ENCODE measurements at places on chromosomes 4 and X. TPM values are rescaled to one million over a fixed set of nuclear protein-coding genes. Genes with fewer than 3 reads are reported as not detected.
A peak's percentile ranks its signal among the peaks of the same experiment; 100 is the strongest.

The FREM3 gene
- 0.39 TPM for total RNA-seq

- no peak for DNase-seq
Measured at GRCh38 chr4:146456681-146457080, 65.1 kb downstream of the SLC10A7 start.

The TBX22 gene
- 0.18 TPM for total RNA-seq

DNA sequence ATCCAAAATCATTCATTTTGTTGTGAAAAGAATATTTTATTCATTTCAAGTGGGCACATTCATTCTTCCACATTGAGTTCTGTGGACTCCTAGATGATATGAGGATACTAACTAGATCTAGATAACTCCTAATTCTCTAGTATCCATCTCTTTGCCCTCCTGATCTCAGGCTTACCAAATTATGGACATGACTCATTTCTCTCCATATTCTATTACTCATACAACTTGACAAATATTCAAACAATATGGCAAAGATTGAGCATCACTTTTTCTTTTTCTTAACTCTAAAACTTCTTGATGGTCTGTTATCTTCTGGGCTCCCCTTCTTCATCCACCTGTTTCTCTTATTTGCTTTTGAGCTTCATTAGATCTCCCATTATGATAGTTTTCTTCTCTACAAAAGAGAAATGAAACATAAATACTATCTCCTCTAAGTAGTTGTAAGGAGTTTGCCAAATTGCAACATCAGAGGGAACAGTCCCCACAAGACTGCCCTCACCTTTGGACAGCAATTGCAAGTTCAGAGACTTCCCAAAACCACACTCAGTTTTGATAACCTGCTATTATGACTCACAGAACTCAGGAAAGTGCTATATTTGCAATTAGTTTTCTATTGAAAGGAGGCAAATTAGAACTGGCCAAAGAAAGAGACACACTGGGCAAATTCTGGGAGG is 422.9 kb downstream of the SPRY1 start:
- DNase-seq, result no peak

The CITED1 gene
- not detected for total RNA-seq

DNA sequence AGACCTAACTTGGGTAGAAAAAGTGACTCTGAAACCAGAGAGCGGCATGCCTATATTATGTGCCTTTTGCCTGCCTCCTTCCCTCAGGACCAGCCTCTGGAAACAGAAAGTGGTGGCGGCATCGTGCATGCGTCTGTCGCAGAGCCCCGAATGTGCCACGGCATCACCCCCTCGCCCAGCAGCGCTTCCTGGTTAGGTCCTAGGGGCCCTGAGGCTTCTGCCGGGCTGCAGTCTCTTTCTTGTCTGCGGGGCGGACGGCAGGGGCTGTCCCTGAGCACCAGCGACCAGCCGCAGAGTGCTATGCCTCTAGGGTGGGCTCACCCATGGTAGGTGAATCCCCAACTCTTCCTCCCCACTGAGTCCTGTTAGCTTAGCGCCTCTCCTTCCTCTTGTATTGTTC is 68.7 kb downstream of the VSIG4 start:
- DNase-seq, result no peak

- DNase-seq, result no peak
Measured at GRCh38 chr4:107806196-107806595, 18.5 kb upstream of the SGMS2 start.

DNA sequence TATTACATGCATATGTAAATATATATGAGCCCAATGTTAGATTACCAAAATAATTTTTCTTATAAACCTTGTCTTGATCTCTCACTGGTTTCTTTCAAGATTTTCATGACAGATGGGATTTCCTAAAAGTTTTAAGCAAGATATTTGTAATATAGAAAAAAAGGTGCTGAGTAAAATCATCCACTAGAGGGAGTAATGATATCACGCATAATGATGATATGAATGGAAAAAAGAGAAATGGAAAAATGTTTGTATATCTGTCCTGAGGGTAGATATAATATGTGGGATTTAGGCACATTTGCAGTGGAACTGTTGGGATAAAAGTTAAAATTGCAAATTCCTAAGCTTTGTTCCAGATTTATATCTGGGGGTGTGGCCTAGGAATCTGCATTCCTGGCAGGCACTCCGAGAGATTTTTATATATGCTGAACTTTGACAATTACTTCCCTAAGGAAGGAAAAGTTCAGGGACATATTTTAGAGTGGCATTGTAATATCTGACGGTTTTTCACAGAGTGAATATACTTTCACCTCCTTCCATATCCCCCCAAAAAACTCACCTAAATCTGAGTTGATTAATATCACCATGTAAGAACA is 60.5 kb downstream of the TMA16 start:
- no peak for DNase-seq

The TAF7L gene
- total RNA-seq, result 0.18 TPM

DNA sequence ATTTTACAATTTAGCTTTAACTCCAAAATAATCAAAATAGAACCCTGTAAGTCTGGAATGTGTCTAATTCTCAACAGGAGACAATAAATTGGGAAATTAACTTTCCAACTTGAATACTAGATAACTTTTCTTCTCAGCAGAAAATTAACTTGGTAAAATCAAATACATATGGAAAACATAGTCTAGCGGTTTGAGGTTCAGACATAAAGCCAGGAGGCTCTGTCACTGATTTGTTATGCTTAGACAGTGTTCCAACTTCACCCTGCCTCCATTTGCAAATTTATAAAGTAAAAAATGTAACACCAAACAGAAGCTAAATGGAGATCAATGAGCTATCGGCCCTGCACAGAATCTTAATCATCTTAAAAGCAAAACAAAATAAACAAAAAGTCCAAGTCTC is 46.3 kb downstream of the TBCK start:
- DNase-seq, result no peak

DNA sequence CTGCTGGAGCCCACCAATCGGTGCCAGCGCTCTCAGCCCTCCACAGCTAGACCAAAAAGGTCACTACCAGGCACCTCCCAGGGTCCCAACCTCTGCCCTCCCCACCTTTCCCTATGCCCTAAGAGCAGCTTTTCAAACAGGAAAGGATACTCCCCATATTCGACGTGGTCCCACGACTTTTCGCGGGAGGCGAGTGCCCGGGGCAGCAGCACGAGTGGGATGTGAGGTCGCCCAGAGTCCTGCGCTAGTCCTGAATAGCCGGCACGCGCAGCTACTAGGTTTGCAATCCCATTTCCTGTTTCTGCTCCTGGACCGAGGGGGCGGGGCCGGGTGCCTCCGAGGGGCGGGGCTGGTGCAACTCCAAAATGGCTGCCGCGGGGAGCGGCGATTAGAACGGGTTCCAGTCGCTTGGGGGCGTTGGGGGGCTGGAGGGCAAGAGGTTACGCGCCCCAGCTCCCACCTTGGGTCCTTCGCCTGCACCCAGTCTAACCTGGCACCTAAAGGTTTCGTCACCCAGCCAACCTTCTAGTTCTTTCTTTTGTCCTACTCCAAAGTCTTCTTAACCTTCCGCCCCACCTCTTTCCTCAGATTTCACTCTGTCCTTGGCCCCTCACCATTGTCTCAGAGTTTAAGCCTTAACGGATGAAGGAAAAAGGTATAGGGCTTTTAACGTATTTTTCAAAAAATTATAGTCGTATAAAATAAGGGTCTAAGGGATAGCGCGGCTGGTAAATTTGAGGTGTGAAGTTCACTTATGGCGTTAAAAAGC is 85.0 kb upstream of the TENT5D start:
- peak; percentile 67 for DNase-seq

DNA sequence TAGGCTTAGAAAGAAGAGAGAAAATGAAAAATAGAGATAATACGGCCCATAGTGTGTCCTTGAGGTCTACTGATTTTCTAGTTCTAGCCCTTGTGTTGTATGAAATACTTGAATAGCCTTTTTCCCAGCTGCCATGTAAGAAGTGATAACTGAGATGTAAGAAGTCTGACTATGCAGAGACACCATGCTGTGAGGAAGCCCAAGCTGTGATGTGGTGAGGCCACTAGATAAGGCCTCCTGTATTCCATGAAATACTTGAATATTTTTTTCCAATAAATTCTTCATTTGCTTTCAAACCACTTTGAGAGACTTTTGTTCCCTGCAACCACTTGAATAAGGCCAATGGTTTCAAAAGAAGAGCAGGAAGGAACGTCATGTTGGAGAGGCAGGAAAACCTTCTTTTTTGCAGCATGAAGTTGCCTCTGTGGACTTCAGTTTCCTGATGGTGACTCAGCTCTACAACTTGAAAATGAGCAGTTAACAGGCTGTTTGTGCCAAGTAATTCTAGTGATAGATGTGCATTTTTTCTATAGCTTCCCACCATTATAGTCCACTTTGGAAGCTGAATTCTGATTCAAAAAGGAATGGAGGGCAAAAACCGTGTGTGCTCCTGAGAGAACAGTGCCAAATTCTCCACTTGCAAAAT is 25.5 kb upstream of the FAM9C start:
- no peak for DNase-seq

The ETDA gene
- not detected for total RNA-seq

GRCh38 chrX:105564501-105564900 is 257.8 kb upstream of the NRK start:
- DNase-seq, result no peak

DNA sequence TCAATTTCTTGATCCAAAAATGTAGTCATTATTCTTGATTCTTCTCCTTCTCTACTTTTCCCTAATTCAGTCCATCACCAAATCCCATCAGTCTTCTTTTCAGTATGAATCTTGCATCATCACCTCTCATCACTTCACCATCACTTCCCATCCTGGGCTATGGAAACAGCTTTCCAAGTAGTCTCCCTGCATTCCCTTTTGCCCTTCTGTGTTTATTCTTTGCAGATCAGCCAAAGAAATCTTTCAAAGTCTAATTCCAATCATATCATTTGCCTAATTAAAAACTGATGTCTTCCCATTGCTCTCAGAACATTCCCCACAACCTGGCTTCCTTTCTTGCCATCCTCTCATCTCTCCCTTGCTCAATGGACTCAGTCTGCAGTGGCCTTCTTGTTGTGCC is 201.7 kb upstream of the ADAMTS3 start:
- no peak for DNase-seq

DNA sequence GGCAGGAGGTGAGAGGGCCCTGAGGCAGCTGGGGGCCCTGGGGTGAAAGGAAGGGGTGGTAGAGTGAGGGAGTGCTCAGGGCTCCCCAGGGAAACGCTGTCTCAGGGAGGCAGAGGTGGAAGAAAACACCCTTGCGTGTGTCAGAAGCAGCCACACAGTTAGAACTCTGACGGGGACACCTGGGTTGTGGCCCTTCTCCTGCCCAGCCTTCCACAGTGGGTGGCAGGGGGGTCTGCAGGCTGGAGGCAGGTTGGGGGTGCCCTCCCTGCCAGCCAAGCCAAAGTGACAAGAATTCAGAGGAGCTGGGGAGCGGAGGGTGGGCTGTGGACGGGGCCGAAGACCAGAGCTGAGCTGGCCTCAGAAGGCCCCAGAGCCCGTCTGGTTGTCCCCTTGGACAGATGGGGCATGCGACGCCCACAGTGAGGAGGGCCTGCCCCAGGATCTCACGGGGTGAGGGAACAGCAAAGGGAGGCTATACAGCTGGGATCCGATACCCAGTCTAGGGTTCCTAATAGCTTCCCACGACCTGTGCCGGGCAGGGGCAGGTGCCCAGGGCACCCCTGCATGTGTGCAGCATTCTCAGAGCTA is 105.2 kb upstream of the ADRA2C start:
- DNase-seq, result no peak

The PDGFRA gene
- total RNA-seq, result 96.5 TPM

DNA sequence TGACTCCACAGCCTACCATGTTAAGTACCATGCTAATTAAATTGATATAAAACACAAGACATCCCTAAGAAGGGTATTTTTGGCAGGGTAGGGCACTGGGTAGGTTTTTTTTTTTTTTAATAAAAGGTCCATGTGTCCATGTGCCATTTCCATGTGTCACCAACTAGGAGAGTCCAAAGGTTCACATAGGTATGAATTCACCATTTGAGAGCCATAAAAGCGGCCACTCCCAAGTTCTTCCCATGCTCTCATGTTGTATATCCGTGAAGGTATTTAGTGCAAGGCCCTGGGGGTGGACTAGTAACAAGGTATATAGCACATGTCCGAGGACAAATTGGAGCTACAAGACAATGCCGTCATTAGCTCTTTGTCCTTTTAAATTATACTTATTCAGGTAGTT is 107.3 kb downstream of the PDE5A start:
- no peak for DNase-seq

The CT47B1 gene
- not detected for total RNA-seq

GRCh38 chr4:53688186-53688790 is 97.0 kb upstream of the LNX1 start:
- no peak for DNase-seq

- peak; percentile 85 for DNase-seq
Measured at GRCh38 chr4:113468165-113469022, 293.1 kb downstream of the CAMK2D start.

- no peak for DNase-seq
Measured at GRCh38 chr4:16034010-16034748, 49.6 kb downstream of the PROM1 start.

The GPR173 gene
- 7.6 TPM for total RNA-seq

The SSX4 gene
- not detected for total RNA-seq

GRCh38 chrX:14913241-14913640 is 40.0 kb downstream of the MOSPD2 start:
- no peak for DNase-seq

DNA sequence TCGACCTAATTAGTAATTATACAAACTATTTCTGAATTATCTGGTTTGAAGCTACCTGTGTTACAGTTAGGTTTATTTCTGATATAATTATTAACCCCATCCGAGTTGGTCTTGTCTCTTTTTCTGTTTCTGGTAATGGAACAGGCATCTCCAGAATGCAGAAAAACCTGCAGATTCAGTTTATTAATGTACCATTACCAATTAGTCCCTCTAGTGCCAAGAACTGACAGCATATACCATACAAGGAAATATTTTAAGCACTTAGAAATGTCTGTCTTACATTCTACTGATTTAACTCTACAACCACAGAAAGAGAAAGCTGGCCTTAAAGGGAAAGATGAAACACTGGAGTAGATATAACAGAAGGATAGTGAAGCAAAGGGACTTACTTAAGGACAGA is 570.6 kb downstream of the CENPC start:
- no peak for DNase-seq

DNA sequence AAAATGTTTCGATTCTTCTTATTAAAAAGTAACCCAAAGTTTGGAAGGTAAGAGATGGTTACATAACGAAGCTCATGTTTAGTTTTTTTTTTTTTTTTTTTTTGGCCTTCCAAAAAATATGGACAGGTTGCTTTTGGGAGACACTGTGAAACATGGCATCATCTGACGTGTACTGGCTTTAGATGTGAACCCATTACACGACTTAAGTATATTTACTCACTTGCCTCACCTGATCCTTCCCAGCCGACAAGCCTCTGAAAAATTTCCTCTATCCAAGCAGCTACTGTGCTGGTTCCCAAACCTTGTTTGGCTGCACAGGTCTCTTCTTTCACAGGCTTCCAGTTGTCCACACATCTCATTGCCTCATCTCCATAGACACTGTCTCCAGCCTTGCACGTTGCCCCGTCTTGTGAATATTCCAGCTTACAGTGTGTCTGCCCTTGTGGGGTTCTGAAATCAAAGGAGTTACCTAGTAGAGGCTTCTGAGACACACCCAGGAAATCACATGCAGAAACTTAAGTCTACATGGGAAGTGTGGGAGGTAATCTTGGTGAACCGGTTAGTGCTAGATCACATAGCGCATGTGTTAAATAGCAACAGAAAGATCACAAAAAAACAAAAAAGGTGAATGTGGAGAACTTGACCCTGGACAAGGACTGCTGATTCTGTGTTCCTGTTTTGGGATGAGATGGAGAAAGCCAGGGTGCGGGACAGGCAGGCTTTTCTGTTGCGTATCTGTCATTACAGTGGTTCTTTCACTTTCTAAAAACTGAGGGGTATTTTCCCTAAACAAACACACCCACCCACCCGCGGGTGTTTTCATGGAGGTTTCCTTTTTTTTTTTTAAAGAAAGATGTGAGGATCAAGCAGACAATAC is 328.6 kb downstream of the ARHGAP10 start:
- no peak for DNase-seq

The GPAT3 gene
- total RNA-seq, result 3.3 TPM
